Adrenal gland (tissue), 19 donors: ENCODE measurements at places on chromosomes 12 and 14.

- no peak for DNase-seq
Measured at GRCh38 chr14:60067882-60068281, 23.8 kb upstream of the PCNX4 start.

DNA sequence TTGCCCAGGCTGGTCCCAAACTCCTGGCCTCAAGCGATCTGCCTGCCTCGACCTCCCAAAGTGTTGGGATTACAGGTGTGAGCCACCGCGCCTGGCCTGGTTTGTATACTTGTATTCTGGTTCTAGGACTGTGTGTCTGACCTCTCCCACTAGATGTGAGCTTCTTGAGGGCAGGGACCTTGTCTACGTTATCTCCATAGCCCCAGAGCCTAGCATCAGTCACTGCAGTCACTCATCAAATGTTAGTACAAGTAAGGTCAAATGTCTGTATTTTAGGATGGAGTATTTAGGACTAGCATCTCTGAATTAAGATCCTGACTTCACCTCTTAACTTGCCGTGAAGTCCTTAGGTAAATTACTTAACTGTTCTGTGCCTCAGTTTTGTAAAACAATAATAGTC, 2.9 kb downstream of the RILPL2 start:
- no peak for DNase-seq

- no peak for DNase-seq
Measured at GRCh38 chr12:52255926-52256583, 18.4 kb upstream of the KRT86 start.

DNA sequence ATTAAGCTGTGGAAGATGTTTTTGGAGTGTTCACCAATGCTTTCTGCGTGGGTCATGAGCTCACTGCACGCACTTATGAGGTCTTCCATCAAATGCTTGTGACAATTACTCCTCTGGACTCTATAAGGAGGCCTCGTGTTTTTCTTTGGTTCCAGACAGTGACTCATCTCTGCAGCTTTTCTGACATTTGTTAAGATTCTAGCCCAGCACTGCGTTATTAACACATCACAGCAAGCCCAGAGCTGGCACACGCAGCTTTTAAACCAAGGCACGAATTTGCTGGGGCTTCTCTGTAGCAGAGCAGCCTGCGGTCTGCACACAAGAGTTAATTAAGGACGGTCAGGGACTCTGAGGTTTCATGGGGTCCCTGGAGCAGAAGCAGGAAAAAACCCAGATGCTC, 16.9 kb downstream of the MEG3 start:
- DNase-seq = no peak

DNA sequence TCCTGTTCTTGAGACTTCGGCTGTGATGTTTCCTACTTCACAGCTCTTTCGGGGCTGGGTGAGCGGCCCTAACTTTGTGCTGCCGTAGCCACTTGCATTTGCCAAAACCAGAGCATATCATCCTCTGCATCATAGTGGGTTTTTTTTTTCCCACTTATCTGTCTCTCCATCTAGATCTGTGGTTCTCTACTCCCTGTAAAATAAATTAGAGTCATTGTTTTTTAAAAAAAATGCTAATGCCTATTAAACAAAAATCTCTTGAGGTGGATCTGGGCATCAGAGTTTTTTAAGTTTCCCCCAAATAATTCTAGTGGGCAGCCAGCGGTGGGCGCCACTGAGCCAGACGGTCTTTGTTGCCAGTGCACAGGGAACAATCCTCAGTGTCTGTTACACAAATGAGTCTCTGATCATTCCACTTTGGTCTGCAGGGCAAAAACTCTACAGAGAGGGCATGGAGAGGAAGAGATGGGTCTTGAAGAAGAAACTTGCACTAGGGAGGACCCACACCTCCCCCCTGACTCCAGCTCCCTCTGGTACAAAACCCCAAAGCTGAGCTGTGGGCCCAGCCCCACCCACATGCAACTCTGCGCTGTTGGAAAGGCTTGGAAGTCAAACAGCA, 62.4 kb upstream of the BCL2L14 start:
- DNase-seq = peak; percentile 33

GRCh38 chr12:110742096-110742717, 484 bp downstream of the PPP1CC start:
- DNase-seq = peak; percentile 18

- no peak for DNase-seq
Measured at GRCh38 chr12:124302241-124302806, 7.4 kb downstream of the RFLNA start.

DNA sequence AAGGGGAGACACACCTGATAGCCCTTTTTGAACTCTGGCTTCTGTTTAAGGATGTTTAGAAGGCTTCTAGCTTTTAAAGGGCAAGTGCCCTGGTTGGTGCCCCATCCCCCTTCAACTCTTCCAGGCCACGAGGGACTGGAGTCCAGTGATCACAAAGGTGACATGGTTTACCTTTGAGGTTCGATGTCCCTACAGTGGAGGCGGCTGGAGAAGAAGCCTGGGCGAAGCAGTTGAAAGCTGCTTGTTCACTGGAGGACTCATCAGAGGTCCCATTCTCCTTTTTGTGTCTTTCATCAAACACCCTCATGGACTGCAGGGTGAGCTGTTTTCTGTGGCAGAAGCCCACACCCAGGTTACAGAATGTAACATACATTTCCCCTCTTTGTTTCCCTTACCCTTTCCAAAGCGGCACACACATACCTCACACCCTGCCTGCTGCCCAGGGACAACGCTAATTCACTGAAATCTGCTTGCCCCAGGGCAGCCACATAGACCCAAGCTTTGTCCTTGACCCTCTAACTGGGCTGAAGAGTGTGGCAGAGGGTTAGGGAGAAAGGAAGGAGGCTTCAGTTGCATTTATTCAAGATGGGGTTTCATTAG, 7.7 kb downstream of the TBX3 start:
- no peak for DNase-seq

DNA sequence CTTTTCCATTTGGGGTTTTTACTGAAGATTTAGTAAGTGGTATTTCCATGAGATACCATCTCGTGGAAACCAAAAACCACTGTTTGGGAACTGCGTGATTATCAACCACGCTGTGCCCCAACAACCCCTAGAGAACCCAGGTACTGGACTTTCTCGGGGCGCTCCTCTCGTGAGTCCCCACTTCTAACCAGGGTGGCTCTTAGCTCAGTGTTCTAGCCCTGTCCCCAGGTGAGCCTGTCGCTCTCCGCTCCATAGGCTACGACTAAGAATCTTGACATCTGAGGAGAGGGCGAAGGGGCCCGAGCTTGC, 686 bp downstream of the MCRS1 start:
- DNase-seq = no peak

DNA sequence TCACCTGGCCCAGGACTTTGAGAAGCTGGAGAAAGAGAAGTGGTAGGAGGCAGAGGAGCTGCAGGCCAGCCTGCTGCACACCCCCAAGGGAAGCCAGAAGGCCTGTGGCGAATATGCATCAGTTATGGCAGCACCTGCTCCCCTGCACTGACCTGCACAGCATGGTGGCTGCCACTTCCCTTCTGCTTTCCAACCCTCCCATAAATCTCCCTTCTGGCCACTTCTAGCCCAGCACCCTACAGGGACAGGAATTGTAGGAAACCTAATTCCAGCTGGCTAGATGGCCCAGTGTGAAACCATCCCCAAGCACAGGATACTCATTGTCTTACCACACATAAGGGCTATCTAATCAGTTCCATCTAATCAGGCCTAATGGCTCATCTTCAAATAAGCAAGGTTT, 136.3 kb downstream of the TBX3 start:
- no peak for DNase-seq

DNA sequence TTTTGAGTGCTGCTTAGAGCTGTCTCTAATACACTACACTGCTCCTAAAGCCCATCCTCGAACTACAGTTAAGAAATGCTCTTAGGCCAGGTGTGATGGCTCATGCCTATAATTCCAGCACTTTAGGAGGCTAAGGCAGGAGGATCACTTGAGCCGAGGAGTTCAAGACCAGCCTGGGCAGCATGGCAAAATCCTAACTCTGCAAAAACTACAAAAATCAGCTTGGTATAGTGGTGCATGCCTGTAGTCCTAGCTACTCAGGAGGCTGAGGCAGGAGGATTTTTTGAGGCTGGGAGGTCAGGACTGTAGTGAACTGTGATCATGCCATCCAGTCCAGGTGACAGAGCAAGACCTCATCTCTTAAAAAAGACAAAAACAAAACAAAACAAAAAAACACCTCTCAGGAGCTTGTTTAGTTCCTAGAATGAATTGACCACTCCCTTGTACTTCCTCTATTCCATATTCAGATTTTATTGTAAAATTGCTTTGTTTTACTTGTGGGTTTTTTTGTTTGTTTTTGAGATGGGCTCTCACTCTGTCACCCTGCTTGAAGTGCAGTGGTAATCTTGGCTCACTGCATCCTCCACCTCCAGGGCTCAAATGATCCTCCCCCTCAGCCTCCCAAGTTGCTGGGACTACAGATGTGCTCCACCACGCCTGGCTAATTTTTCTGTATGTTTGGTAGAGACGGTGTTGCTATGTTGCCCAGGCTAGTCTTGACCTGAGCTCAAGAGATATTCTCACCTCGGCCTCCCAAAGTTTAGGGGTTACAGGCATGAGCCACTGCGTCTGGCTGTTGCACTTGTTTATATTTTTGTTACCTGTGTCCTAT, 13.6 kb downstream of the MDM2 start:
- DNase-seq = no peak

DNA sequence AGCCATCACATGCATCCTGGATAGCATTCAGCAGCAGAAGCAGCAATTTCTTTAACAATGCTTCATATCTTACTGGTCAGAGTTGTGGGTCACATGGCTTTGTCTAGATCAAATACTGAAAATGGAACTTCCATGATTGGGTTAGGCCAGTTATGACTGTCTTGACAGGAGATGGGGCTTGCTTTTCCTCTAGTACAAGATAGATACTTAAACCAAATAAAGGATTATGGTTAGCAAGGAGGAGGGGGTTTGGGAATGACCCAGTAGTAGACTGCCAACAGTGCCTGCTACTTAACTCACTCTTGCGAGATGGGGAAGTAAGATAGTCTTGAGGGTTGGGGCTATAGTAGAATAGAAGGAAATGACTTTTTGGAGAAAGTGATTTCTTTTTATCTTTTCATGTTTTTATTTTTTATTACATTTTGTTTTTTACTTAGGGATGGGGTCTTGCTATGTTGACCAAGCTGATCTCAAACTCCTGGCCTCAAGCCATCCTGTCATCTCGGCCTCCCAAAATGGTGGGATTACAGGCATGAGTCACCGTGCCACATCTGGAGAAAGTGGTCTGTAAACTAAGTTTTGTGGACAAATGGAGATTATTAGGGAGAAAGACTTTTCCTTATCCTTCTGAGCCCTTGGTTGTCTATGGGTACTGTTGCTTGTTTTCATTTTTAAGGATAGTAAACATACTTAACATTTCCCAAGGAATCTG, 37.6 kb downstream of the WNK1 start:
- DNase-seq = no peak

GRCh38 chr14:64137657-64138290, 156.4 kb downstream of the ESR2 start:
- DNase-seq = peak; percentile 70

DNA sequence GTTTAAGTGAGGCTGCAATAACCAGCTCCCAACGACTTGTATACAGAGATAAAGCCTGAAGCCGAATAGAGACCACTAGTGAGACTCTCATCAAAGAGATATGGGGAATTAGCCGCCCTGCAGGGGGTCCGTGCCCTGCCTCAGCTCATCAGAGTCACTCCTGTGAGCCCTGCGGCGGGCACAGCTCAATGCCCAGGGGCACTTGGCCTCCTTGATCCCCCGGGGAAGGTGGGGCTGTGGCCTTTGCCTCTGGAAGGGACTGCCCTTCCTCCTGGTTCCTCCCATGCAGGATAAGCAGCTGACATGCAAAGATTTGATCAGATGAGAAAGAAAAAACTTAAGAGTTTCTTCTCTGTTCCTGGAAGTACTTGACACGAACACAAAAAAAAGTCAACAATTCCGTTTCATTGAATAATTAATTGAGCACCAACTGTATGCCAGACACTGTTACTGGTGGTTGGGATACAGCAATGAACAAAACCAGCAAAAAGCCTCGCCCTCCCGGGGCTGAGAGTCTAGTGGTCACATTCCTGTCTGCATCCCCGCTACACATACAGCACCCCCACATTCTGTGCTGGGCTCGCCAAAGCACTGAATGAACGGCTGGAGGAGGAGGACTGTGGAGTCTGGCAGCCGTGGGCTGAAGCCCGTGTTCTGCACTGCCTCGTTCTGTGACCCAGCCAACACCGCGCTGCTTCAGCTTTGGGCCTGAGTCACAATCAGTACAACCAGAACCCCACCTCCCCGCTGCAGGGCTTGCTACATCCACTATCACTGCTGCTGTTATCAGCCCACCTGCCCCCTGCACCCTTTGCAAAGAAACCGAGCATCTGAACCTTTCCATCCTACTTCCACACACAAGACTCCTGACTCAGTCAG, 10.3 kb downstream of the TTC7B start:
- no peak for DNase-seq

DNA sequence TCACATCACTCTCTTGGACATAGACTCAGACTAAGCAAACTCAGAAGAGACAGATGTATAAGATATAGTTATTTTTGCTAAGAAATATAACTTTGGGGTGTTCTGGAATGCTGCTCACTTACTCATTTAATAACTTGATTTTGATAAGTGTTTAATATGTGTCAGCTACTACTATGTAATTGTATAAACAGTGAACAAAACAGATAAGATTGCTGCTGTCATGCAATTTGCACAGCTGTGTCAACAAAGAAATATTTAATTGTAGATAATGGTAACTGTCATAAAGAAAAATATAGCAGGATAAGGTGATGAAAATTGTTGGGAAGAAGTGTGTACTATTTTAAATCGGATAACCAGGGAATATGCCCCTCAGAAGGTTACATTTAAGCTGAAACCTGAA, 84.1 kb upstream of the ZDHHC17 start:
- no peak for DNase-seq

DNA sequence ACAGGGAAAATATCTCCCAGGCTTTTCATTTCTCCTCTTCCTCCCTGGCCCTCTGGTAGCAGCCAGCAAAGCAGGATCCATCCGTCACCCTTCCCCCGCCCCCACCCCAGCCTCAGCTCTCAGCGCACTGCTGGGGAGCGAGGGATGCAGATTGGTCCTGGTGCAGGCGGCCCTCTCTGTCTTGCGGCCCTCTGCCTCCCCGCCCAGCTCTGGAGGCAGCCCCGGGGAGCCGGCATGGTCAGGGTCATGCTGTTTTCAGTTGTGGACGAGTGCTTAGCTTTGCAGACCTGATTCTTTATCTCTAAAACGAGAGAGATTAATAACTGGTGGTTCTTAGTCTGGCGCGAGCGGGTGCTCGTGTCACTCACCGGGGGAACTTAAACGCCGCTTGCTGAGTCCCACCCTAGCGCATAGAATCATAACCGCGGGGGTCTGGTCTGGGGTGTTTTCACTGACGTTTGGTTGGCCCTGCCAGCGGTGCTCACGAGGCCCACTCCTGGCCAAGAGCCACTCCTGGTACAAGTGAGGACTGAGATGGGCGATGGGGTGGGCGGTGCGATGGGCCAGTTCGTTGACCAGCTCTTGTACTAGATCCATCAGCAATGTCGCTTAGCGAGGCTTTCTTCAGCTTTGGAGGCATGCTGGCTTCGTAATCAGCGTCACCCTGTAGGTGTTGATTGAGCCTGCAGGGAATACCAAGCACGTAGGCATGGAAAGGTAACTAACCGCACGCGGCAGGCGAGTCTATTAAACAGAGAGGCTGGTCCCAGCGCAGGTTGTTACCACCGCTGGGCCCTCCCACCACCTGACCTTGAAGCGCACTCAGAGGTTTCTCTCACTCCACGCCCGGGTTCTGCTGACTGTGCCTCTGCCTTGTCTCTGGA, 95.2 kb downstream of the TSPAN9 start:
- no peak for DNase-seq
